D341Med (cell line): ENCODE measurements at places on chromosomes 1 and 21.

DNA sequence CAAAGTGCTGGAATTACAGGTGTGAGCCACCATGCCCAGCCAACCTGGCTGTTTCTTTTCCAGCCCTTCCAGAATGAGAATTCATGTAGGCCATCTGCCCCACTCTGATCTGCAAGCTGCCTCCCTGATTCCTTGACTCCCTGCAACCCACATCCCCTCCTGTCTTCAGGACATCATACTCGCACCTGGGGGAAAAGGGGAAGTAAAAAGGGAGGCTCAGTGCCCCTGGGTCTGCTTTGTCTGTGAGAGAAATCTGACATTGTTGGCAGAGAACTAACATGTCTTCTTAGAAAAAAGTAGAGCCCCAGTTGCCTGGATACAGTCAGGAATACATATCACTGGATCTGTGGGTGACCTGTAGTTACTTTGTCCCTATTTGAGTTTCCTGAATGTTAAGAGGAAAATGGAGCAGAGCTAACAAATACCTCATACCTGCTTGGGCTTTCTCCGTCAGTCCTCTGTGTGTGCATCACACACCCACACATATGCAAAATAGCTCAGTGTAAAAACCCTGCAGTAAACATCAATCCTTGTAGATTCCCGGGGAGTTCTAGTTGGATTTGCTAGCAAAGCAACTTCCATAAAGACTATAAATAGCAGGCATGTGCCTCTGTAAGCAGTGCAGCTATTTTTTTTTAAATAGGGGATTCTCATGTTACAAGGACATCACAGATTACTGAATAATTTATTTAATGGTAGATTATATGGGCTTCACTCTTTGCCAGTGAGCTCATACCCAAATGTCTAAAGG lies 62.9 kb downstream of the TEX35 start:
- DNase-seq, result no peak

- DNase-seq, result no peak
Observed at GRCh38 chr1:54299037-54299436, 99.1 kb downstream of the MRPL37 start.

DNA sequence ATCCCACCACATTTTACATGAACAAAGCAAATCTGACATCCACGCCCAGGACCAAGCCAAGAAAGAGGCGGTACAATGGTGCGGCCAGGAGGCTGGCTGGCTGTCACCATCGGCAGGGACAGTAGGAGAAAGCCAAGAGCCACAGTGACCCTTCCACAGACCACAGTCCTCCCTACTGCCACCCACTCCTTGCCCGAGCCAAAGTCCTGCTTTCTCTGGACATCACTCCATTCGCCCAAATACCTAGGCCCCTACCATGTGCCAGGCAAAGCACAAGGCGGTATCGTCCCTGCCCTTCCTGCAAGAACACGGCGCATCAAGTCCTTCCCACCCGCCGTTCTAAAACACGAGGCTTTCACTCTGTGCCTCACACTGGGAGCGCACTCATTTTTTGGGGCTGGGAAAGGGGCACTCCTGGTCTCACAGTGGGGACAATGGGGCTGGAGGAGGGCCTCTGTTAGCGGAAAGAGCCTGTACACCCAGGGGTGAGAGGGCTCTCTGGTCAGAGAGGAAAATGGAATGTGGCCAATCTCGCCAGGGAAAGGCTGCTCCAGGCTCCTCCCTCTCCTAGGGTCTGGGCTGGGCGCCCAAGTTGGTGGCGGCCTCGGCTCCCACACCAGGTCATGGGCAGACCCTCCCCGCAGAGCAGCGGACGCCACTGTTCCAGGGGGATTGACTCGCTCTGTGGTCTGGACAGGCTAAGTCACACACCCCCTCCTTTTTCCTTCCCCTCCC lies 26.5 kb downstream of the SSBP3 start:
- no peak for DNase-seq

DNA sequence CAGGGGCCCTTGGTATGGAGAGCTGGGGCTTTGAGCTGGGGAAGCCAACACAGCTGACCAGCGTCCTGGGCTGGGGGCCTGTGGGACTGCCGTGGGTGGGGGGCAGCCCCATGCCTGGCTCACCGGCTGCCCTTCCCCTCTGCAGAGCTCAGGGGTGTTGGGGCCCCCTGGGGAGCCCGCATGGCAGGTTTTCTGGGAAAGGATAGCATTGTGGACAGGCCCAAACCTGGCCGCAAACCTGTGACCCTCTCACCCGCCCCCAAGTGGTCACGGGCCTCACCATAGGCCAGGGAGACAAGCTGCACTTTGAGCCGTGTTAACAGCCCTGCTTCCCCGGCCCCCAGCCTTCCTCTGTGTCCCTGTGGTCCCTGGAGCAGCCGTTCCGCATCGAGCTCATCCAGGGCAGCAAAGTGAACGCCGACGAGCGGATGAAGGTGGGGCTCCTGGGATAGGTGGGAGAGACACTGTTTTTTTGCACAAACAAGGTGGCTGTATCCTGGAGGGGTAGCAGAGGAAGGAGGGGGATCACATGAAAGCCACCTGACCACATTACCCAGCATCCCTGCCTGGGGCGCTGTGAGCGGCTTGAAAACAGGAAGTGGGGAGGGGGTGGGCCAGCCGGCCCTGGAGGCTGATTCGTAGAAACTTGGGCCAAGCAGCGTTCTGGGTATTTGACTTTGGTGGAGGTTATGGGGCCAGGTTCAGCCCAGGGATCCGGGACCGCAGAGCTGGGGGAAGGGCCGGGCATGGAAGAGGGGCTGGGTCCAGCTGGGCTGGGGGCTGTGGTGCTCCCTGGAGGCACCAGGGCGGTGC lies 65.9 kb downstream of the PIK3CD start:
- DNase-seq, result peak; percentile 17

GRCh38 chr1:161497961-161498360 lies 7.3 kb upstream of the FCGR2A start:
- DNase-seq, result no peak

DNA sequence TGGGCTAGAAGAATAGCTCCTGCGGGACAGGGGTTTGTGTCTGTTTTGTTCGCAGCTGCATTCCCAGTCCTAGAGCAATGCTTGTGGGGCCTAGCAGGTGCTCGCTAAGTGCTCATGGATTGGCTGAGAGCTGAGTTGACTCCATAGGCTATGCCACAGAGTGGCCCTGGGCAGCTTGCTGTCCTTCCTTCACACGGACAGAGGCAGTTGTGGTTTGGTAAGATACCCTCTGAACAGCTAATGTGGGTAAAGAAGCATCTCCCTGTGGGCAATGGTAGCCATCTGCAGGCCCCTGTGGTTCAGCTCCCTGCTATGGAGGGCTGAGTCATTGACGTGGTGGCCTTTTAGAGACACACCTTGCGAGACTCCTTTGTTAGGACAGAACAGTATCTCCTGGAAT lies 23.5 kb upstream of the LBR start:
- DNase-seq, result peak; percentile 14

GRCh38 chr21:39390212-39390765 lies 41.4 kb upstream of the HMGN1 start:
- DNase-seq, result no peak

DNA sequence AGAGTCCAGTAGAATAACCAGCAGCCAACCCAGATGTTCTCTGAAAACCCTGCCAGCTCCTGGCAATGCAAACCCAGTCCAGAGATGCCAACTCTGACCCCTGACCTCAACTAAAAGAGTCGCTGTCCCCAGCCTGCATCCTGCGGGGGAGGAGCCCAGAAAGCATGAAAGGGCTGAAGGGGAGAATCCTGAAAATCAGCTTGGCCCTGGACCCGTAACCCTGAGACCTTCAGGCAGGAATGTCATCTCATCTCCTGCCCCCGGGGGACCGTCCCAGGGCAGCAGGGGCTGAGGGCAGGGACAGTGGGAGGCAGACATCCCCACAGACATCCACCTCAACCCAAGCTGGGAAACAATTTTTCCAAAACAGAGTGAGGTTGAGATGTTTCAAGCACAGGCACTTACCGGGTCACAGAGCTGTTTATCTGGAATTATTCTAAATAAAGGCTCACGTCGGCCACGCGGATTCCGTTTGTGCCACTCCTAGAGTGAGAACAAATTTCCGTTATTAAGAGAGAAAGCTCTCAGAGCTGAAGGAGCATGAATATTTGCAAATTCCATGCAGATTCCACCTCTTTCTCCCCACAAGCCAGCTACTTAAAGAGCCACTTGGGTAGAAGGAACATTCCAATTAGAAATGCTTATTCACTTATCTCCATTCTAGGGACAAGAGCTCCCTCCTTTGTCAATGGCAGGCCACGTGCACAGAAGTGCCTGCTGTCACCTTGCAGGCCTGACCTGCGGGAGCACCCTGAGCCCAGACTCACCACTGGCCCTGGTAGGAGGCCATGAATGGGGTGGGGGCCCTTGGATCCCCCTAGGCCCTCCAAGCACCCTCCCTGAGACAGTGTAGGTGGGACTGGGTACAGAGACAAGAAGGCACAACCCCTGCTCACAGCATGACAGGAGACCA lies 240.1 kb downstream of the NPHP4 start:
- no peak for DNase-seq

DNA sequence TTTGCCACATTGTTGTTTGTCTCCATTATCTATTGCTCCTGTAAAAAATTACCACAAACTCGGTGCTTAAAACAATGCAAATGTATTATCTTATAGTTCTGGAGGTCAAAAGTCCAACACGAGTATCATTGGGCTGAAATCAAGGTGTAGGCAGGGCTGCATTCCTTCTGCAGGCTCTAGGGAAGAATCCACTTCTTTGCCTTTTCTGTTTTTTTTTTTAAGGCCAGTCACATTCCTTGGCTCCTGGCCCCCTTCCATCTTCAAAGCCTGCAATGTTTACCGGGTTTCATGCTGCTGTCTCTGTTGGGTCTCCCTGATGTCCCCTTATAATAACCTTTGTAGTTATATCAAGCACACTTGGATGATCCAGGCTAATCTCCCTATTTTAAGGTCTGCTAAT lies 212.7 kb downstream of the PTBP2 start:
- no peak for DNase-seq

DNA sequence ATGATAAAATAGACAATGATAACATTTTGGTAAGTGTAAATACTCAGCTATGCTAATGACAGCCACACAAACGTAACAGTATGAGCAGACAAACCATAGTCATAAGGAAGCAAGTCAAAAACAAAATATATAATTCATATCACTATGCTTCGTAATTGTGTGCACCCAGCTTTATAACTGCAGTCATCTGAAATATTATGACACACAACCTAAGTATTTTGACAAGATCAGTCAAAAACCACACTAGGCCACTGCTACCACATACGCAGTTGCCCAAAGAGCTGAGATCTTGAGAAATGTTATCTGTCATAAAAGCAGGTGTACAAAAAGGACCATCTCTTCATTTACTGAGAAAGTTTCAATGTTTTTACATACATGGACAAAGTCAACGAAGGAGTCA lies 26.0 kb downstream of the RNASEL start:
- DNase-seq, result no peak

GRCh38 chr1:69403756-69404320 lies 163.9 kb upstream of the LRRC7 start:
- DNase-seq, result no peak

DNA sequence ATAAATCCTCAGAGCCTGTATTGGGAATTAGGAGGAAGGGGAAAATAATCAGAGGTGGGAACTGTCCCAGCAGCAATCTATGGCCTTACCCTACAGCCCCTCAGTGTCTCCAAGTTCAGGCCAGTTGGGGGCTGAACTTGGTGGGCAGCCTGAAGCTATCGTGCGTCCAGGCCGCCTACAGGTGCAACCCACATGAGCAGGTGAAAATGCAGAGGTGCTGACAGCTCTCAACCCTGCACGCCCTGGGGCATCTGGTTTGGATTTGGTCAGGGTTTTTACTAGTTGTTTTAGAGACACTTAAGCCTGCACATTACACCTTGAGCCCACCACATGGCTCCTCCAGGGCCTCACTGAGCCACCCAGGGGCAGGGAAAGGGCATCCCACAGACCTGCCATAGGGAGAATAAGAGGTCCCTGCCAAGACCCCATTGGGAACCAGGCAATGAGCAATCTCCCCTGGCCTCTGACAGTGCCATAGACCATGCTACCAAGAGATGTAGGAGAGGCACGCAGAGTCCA lies 209.5 kb downstream of the FOXD2 start:
- DNase-seq, result no peak

GRCh38 chr1:41846625-41847405 lies 71.9 kb downstream of the HIVEP3 start:
- DNase-seq, result no peak

- DNase-seq, result no peak
Observed at GRCh38 chr1:24263746-24264145, 55.4 kb upstream of the GRHL3 start.
